Large intestine (tissue), 12 donors: ENCODE measurements at places on chromosomes 6 and 20. TPM values are rescaled to one million over a fixed set of nuclear protein-coding genes. Genes with fewer than 3 reads are reported as not detected.

- DNase-seq = peak; percentile 19
Measured at GRCh38 chr6:132298344-132298949, 102.8 kb downstream of the MOXD1 start.

GRCh38 chr6:60952500-60952899 lies 1333.5 kb downstream of the KHDRBS2 start:
- no peak for DNase-seq

DNA sequence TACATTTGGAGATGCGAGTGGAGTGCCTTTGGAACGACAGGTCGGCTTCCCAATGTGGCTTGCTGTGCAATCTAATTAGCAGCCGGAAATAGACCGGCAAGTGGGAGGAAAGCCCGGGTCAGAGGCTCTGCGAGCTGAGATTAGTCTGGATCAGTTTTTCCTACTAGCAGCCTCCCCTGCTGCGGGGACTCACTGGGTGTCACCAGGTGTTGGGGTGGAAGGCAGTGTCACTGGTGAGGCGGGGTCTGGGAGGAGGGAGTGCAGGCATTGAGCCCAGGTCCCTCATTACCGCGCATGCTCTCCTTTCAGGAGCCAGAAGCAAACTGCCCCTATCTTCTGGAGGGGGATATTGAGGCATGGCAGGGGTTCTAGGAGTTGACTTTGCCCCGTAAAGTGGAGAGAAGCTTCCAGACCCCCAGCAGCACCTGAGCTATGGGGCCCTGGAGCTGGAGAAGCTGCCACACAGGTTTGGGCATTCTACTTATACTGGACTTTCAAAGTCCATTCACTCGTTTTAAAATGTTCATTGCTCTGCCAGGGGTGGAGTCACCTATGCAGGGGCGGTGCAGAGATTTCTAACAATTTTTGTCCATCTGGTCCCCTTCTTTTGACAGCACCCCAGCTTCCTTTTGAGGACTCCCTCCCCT lies 11.0 kb downstream of the SULF2 start:
- peak; percentile 81 for DNase-seq

- no peak for DNase-seq
Measured at GRCh38 chr6:127069659-127070279, 48.7 kb upstream of the RSPO3 start.

- DNase-seq = peak; percentile 52
Measured at GRCh38 chr20:5191829-5192569, 65.2 kb downstream of the CDS2 start.

DNA sequence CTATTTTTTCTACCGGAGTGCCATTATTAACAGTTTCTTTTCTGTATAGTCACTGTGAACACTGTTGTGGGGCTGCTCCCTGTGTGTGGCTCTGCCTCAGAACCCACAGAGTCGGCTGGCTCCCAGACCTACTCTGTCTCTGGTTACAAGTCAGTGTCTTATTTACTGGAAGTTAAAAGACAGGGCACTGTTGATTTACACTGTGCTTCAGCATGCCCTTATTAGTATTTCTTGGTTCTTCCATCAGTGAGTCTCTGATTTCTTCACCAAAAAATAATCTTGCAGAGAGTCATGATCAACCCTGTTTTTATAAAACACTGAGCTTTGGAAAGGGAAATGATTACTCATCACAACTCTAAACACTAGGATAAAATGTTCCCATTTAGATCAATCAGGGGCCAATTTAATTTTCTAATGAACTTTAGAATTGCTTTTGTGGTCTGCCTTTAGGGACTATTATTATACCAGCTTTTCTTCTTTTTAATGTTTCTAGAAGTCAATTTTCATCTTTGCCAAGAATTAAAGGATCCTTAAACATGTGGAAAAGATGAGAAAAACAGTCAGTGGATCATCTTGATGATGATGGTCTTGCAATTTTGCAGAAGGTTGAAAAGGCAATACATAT lies 92.6 kb downstream of the UTRN start:
- DNase-seq = no peak

- DNase-seq = peak; percentile 91
Measured at GRCh38 chr6:30955367-30956042, 14.7 kb downstream of the MUCL3 start.

The GSTA3 gene
- 0.12 TPM for polyA plus RNA-seq

The GSTA4 gene
- 93.6 TPM for polyA plus RNA-seq
